Suppressor macrophage treated with lipopolysaccharide for 4 hours (primary cell): ENCODE measurements at places on chromosomes 2 and 18.

GRCh38 chr18:74513883-74514205 is 17.7 kb downstream of the CNDP2 start:
- no peak for DNase-seq

DNA sequence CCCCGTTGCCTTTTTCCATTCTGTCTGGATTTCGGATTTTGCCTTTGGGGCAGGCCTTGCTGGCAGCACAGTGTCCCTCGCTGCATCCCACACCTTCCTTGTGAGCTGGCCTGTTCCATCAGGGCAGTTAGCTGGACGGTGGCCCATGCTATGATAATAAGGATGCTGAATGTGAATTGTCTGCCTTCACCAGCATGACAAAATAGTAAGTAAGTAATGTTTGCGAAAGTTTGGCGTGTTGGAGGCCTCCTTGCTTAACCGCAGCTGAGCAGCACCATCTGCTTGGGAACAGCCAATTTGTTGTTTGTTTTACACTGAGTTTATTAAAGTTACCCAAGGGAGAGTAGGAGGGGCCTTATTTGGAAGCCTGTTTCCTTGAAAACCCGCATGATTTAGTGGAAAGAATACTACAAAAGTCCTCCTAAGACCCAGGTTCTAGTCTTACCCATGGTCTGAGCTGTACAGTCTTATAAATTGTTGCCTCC is 469.7 kb upstream of the FANCL start:
- DNase-seq, result no peak

DNA sequence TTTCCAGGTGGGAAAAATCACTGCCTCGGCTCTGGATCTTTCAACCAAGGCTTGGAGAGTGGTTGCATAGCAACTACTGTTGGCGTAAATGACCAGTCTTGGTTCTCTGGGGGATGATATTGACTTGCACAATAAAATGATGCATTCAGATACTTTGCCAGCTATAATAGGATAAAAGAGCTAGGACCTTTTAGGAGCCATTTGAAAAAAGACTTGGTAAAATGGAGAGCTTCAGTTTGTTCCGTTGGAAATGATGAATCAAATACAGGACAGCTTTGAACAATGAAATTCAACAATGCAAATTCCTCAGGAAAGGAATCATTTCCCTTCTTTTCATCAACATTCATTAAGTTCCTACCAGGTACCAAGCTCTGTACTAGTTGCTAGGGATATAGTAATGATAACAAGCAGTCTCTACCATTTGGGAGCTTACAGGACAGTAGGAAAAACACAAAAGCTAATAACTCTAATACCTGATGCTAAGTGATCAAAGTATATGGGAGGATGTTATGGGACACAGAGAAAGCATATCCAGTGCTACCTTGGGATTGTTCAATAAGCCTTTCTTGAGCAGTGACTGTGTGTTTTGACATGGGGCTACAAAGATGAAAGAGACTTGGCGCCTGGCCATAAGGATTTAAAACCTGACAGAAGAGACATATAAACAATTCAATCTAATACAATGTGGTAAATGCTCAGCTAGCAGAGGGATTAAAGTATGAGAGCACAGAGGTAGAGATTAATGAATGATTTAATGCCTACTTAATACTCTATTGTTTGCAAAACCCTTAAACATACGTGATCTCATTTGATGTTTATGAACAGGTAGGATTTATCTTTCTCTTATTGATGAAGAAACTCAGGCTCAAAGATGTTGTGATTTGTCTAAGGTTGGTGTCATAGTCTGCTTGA is 110.7 kb downstream of the QPCT start:
- no peak for DNase-seq

DNA sequence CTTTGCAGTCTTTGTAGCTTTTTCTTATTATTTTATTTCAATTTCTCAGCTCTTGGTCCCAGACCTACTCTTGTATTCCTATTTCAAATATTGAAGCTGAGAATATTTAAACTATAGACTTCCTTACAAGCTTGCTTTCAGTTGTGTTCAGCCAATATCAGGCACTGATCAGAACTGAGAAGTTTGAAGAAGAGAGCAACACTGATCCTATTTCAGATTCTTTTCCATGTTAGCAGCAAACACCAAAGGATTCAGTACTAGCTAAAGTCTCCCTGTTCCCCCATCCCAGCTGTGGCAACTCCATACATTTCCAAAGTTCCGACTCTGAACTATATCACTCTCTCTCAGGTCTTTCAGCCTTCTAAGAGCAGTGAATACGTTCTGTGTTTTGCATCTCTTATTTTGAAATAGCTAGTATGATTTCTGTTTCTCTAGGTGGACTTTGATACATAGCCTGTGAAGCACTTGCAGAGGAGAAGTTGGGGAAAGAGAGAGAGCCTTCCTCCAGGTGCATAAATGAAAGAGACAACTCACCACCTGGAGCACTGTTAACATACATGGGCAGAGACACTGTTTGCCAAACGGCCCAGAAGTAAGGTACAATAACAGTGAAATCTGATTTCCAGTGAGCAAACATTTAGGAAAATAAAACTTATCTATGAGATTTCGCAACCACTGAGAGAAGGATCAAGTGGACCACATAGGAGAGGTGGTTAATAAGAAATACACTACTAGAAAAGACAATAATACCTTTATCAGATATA is 135.0 kb upstream of the ZNF804A start:
- DNase-seq, result no peak

DNA sequence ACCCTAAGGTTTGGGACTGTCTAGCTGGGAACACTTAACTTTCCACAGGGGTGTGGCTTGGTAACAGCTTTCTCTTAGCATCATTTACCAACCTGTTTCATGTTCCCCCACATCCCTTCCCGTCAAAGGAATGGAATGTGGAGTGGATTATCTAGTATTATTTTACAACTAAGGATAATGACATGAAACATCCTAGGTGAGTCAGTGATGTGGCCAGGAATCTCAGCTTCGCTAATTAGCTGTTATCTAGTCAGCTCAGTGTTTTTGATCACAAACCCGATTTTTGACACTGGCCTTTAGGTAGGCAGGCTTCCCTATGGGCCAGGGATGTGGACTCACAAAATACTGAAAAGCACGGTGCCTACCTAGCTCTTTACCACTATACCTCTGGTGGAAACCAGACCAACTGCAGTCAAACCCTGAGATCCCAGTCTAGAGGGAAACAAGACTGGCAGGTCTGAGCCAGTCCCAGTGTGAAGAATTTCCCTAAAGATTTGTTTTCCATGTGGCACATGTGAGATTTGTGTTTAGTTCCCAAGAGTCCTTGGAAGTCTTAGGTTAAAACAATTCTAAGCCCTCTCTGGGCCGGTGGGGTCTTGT is 2.8 kb upstream of the NRP2 start:
- DNase-seq, result no peak

DNA sequence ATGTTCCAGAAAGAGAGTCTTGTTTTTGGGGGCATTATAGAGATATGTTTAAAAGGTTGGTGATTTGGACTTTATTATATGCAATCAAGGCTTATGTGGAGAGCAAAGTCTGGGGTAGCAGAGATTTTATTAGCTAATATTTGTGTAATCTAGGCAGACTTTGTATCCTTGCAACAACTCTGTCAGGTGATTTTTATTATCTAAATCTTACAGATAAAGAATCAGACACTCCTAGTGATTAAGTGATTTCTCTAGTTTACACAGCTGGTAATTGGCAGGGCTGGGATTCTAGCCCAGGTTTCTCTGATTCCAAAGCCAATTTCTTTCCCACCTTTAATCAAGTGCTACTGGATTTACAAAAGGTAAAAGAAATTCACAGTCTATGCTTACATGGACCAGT is 33.3 kb upstream of the NCK2 start:
- DNase-seq, result no peak

DNA sequence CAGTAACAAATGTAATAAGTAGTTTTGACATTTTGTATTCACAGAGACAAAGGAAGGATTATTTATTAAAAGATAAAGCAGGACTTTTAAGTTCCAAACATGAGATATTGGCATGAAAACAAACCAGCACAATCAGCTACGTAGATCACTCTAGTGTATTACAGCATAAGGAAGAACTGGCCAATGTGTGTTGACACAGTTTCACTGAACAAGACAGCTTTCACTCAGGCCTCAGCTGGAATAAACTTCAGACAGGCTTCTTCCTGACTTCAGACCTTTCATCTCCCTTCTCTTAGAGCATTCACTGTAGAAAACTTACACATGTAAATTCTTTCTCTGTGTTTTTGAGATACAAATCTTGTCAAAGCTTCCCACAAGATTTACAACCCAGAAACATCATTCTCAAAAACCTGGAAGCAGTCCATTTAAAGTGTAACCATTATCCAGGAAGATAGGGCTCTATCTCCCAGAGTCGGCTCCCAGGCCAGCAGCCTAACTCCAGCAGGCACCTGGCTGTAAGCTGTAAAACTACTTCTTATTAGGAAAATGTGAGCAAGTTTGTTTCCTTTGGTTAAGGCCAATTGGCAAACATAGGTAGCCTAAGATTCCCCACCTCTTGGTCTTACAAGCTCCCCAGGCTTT is 768.3 kb upstream of the CDH7 start:
- DNase-seq, result no peak

DNA sequence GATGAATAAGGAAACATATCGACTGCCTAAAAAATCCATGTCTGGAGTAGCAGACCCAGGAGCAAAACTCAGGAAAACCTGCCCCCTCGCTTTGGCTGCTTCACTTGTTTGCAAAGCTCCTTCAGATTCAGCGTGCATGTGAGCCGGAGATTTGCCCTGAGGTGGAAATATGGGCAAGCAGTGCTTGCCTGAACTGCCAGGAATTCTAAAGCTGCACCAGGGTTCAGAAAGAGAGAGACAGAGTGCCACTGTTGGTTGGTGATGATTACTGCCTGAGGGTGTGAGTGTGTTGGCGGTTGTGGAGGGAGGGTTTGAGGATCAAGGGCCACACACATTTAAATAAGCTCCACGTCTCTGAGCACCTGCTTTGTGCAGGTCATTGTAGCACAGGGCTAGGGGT is 139.6 kb upstream of the RGPD4 start:
- DNase-seq, result no peak

DNA sequence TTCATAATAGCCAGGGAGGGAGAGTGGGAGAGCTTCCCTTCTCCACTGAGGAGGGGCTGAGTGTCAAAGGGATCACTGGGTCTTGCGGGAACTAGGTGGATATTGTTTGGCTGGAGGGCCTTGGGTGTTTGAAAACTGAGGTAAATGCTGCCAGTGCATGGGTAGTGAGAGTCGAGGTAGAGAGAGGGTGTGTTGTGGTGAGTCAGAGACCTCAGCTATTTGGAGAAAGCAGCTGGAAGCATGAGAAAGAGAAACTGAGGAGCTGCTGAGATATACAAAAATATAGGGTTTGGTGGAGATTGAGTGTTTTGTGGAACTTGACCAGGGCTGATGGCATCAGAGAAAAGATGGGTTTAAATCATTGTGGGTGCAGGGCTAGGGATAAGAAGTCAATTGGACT is 127.0 kb upstream of the CCDC195 start:
- no peak for DNase-seq
